ENCODE measurements at places on chromosomes 5 and 9. TPM values are rescaled to one million over a fixed set of nuclear protein-coding genes. Genes with fewer than 3 reads are reported as not detected.

Gene ADAMTS16
- total RNA-seq, result not detected

Gene FCN1
- not detected for total RNA-seq

Gene AJM1
- total RNA-seq, result 1.3 TPM

Gene DAP
- 173 TPM for total RNA-seq

Gene CDH18
- not detected for total RNA-seq

Gene CCNO
- total RNA-seq, result 0.88 TPM

Gene CLINT1
- 79.6 TPM for total RNA-seq

Gene ZNF454
- 0.55 TPM for total RNA-seq

Gene AGXT2
- total RNA-seq, result not detected

DNA sequence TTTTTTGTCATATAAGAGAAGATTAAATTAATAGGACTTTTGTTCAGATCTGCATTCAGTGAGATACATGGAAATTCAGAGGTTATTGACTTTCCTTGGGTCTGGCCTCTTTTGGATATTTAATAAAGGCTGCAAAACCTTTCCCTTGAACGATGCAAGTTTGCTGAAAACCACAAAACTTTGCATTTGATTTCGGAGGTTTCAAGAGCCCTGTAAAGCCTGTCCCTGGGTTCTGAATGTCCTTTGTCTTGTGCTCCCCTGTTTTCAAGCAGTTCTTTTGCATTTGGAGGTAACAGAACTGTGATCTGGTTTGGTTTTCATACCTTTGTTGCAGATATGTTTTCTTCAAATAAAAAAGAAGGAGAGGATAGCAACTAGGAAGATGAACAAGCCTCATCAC, 188.1 kb upstream of the DMRT1 start:
- no peaks in the 10 kb centered on the region for H3K27me3 ChIP-seq
- H3K4me3 ChIP-seq, result no peak overlapping the region
- H3K36me3 ChIP-seq, result no peaks in the 10 kb centered on the region

DNA sequence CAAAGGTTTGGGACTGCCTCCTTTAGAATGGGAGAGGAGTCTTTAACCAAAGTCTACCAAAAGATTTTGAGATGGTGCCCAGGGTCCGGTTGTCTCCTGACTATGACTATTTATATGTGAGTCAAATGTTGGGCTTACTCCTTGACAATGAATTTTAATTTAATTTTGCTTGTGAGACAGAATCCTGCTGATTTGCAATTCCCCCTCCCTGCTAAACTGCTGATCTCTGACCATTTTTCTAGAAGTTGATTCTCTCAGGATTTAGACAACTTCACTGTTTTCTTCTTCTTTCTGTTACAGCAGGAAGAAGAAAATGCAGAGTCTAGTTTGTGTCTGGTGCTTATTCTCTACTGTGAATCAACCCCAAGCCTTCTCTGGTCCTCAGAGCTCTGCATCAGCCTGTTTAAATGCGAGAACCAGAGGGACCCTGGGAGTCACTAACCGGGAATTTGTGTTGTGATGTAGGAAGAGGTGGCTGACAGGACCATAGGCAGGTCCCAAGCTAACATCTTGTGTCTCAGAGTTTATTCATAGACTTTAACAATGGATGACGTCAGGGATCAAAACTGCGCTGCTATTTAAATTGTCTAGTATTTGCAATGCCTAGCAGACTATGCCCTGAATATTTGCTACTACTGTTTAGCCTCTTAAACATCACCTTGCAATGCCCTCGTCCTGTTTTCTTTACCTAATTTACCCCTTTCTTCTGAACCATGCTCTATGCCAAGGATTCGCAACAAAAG, 124.0 kb upstream of the TAF11L2 start:
- peaks cover 2% of the 10 kb centered on the region for H3K27me3 ChIP-seq
- no peak overlapping the region for H3K27ac ChIP-seq
- no peak overlapping the region for H3K4me3 ChIP-seq
- no peak for DNase-seq
- no peaks in the 10 kb centered on the region for H3K36me3 ChIP-seq

GRCh38 chr9:4936823-4937222, 48.2 kb upstream of the JAK2 start:
- H3K4me3 ChIP-seq, result no peak overlapping the region
- peaks cover 2% of the 10 kb centered on the region for H3K27me3 ChIP-seq
- no peaks in the 10 kb centered on the region for H3K36me3 ChIP-seq
- DNase-seq, result no peak

GRCh38 chr5:67728326-67728890, 487.1 kb upstream of the PIK3R1 start:
- H3K36me3 ChIP-seq, result no peaks in the 10 kb centered on the region
- no peak overlapping the region for H3K27ac ChIP-seq
- no peak for DNase-seq

- peak overlapping the region; percentile 60 for H3K27ac ChIP-seq
- H3K36me3 ChIP-seq, result no peaks in the 10 kb centered on the region
- H3K4me3 ChIP-seq, result no peak overlapping the region
Observed at GRCh38 chr5:140611020-140611521, 21.9 kb downstream of the CD14 start.

DNA sequence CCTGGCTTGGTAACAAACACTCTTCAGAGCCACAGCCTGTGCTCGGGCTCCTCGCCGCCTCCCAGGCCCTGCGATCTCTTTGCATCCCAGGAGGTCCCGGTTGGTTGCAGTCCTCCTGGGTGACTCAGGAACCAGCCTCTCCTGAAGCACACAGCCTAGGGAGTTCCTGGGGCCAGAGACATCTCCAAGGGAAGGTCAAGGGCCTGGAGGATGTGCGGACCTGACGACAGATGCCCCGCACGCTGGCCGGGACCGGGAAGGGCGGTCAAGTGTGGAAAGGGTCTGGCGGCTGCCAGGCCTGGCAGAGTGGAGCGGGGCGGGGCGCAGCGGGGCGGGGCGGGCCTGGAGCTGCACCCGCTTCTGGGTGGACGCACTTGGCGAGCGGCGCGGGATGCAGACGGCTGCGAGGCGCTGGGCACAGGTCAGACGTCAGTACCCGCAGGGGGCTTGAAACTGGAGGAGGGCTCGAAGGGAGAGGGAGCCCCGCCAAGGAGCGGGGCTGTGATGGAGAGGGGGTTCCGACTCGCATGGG, 45.0 kb upstream of the PRSS3 start:
- no peak for DNase-seq
- peaks cover 8% of the 10 kb centered on the region for H3K4me1 ChIP-seq
- peak overlapping the region; percentile 94 for H3K4me3 ChIP-seq
- peaks cover 5% of the 10 kb centered on the region for H3K27me3 ChIP-seq
- H3K36me3 ChIP-seq, result no peaks in the 10 kb centered on the region

GRCh38 chr9:13386935-13387733, 107.6 kb upstream of the MPDZ start:
- H3K4me1 ChIP-seq, result peaks cover 8% of the 10 kb centered on the region
- no peak for DNase-seq
- no peaks in the 10 kb centered on the region for H3K36me3 ChIP-seq
- H3K27ac ChIP-seq, result no peak overlapping the region
- no peak overlapping the region for H3K4me3 ChIP-seq

DNA sequence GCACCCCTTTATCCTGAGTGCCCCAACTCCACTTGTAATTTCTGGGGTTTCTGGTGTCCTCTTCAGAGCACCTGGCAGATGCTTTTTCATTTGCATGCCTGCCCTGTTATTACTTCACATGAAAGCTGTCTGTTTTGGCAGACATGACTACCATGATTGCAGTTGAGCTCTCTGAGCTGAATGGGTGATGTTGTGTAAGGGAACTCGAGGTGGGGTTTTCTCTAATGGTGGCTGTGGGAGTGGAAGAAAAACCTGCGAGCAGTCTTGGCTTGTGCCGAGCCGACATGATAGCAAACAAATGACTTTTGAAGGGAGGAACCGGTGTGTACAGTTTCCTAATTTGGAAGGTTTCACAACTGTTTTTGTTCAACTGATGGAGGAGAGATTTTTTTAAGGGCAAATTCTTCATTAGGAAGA, 196.2 kb downstream of the AOPEP start:
- no peaks in the 10 kb centered on the region for H3K36me3 ChIP-seq
- no peak for DNase-seq

GRCh38 chr5:66511491-66511890, 84.7 kb upstream of the MAST4 start:
- no peaks in the 10 kb centered on the region for H3K4me1 ChIP-seq
- no peak for DNase-seq
- no peak overlapping the region for H3K27ac ChIP-seq
- no peaks in the 10 kb centered on the region for H3K27me3 ChIP-seq

- DNase-seq, result no peak
- no peak overlapping the region for H3K27ac ChIP-seq
- H3K4me1 ChIP-seq, result peaks cover 10% of the 10 kb centered on the region
- no peak overlapping the region for H3K4me3 ChIP-seq
- peaks cover 6% of the 10 kb centered on the region for H3K36me3 ChIP-seq
Observed at GRCh38 chr5:65243161-65243560, 238.6 kb downstream of the ADAMTS6 start.

DNA sequence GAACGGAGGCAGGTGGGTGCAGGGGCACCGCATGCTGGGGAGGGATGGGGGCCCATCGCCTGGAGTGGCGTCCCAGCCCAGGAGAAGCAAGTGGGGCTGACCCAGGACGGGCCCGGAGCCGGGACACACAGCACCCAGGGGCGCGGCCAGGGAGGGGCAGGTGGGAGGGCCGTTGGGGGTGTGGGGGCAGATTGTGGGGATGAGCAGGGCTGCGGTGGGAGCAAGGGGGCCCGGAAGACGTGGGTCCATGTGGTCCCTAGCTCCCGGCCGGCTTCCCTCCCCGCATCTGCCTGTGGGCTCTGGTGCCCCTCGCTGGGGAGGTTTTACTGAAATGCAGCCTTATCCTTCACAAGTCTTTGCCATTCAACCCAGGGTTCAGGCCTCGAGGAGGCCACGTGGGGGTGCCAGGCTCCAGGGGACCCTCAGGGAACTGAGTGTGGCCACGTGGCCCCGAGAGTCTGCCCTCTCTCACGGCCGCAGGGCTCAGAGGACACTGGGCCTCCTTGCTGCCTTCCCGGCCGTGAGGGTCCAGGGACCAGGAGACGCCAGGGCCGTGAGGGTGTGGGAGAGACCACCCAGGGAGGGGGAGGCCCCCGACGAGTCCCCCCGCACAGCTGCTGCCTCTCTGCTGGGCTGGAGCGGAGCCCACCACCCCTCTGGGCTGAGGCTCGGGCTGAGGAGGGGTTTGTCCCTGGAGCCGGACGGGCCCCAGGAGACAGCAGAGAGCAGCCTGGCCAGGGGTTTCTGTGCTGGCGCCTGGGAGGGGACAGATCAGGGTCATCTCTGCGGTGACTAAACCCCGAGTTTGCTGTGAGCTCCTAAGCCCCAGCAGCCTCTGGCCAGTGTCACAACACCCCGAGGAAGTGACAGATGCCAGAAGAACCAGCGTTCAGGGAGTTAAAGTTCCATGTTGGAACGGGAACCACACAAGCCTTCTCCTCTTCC, 35.2 kb downstream of the SLC9A3 start:
- DNase-seq, result no peak
- H3K27me3 ChIP-seq, result no peaks in the 10 kb centered on the region
- H3K4me1 ChIP-seq, result no peaks in the 10 kb centered on the region
- H3K27ac ChIP-seq, result no peak overlapping the region
- no peaks in the 10 kb centered on the region for H3K36me3 ChIP-seq

- no peak for DNase-seq
- no peaks in the 10 kb centered on the region for H3K36me3 ChIP-seq
- H3K4me1 ChIP-seq, result no peaks in the 10 kb centered on the region
- H3K27me3 ChIP-seq, result no peaks in the 10 kb centered on the region
- no peak overlapping the region for H3K4me3 ChIP-seq
Observed at GRCh38 chr5:121108725-121109124, 644.6 kb downstream of the PRR16 start.
